Right lung (tissue), 10 donors: ENCODE measurements at places on chromosomes 7 and 10.

GRCh38 chr7:41573015-41573414 is 129.9 kb downstream of the INHBA start:
- no peak for DNase-seq

DNA sequence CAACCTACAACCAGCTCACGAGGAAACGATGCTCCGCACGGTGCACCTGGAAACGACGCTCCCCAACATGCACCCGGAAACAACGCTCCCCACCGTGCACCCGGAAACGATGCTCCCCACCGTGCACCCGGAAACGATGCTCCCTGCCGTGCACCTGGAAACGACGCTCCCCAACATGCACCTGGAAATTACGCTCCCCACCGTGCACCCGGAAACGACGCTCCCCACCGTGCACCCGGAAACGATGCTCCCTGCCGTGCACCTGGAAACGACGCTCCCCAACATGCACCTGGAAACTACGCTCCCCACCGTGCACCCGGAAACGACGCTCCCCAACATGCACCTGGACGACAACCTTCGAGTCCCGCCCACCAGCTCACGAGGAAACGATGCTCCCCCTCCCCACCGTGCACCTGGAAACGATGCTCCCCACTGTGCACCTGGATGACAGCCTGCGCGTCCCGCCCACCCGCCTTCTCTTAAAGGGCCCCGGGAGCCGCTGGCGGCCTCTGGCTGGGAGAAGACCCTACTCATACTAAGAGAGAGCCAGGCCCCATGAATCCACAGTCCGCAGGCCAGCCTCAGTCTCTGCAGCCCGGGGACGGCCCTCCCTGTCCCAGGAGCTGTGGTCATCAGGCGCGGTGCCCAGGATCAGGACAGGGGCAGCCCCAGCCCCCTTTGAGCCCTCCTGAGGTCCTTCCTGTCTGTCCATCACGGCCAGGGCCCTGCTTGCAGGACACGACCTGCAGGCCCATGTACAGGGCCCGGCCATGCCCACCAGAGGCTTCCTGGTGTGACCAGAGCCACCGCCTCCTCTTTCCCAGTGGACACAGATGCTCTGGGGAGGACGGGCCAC is 98.3 kb downstream of the PDGFA start:
- DNase-seq, result no peak

DNA sequence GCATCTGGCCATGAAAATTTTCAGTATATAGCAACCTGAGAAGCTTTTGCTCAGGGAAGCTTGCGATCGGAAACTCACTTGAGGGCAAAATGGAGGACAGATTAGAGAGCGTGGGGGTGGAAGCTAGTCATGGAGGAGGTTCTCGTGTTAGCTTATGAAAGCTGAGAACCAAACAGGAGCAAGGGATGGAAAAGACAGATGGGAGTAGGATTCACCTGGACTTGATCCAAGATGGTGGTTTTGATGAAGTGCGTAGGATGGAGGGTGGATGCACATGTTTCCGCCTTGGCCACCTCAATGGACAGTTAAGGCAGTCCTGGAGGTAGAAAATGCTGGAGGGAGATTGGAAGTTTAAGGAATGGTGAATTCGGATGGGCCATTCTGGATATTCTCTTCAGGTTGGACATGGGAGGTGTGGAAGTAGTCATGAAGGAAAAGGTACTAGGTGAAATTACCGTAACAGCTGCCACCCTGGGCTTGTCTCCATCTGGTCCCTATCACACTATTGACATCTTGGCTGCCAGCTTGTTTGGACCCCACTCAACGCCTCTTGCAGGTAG is 6.3 kb upstream of the C10orf95 start:
- no peak for DNase-seq

- no peak for DNase-seq
These were observed 129.4 kb upstream of the SAMD8 start for GRCh38 chr10:74981831-74982633.

GRCh38 chr7:90383861-90384260 is 19.4 kb upstream of the CLDN12 start:
- DNase-seq, result no peak

DNA sequence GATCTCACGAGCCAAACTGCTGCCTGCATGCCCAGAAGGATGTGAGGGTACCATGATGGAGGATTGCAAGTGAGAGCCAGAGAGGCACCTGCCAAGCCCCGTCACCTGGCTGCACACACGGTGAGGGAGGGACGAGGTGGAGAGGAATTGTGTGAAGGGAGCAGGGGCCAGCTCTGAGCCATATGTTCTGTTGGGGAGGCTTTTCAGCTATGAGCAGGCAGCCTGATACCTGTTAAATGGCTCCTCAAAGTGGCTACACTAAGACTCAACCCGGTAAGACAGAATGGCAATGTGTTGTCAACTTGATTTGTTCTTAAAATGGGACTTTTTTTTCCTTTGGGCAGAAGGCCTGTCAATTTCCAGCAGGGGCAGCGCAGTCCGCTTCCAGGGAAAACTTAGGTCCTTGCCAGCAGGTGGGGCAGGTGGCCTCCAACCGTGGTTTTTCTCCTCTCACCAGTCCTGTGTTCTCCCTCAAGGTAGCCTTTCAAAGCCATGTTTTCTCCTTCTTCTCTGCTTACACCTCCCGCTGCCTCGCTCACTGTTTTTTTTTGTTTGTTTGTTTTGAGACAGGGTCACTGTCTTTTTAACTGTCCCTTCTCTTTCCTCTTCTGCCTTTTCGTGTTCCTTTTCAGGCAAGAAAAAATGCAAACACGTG is 57.7 kb upstream of the ZNRF2 start:
- no peak for DNase-seq

- no peak for DNase-seq
These were observed 360.9 kb downstream of the NEBL start for GRCh38 chr10:20535897-20536881.

DNA sequence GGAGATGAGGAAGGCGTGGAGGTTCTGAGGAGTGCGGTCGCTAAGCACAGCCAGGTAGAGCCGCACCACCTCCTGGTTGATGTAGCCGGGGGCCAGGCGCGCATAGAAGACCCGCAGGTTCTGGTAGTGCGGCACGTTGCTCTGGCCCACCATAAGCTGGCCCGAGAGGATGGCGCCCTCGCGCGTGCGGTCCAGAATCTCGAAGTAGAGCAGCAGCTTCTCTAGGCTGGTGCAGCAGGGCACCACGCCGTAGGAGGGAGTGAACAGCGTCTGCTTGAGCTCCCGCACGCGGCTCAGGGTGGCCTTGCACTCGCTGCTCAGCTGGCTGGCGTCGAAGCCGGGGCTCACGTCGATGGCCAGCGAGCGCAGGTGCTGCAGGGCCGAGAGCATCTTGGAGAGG is 77.8 kb upstream of the TNRC18 start:
- no peak for DNase-seq

GRCh38 chr10:16756561-16757221 is 60.5 kb downstream of the RSU1 start:
- no peak for DNase-seq

DNA sequence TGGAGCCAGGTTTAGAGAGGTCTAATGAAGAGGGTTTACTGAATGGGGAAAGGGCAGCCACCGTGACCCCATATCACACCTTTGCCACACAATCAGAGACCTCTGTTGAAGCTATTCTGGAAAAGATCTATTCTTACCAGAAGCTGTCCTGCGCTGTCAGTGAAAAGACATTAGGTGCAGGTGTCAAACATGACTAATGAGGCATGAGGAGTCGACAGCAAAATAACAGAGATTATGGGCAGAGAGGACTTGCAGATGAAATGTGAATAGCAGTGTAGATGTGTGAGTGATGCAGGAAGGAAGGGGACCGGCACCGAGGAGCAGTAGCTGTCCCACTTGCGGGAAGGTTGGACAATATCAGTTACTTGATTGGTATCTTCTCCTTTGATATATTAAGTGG is 627.7 kb upstream of the GALNT17 start:
- DNase-seq, result no peak

- DNase-seq, result no peak
These were observed 97.2 kb upstream of the ELMO1 start for GRCh38 chr7:37545619-37546534.

DNA sequence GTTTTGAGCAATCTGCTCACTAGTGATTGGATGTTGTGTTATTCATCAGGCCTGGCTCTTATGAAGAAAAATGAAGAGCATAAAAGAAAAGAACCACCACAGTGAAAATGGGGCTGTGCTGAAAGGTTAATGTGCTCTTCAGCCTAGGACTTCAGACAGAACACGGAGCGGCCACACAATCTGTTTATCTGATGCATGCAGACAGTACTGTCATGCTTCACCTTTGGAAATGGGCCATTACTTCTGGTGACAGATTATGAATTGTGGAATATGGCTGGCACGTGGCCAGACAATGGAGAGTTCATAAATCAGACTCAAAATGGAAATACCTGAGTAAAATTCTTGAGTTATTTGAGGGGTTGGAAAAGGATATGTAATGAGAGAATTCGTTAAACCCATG is 86.0 kb upstream of the NOBOX start:
- DNase-seq, result no peak

DNA sequence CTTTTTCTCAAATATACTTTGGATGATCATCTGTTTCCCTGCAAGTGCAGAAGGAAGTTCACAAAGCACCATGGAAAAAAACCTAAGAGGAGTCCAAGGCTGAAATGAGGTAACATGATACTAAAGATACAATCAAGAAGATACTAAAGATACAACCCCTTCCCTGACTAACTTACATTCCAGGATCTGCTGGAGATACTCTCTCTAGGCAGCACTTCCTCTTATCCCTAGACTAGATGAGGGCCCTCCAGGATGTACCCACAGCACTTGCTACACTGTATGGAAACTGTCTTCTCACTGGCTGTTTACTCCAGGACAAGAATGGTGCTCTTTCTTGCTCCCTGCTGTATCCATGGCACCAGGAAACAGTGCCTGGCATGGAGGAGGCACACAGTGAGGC is 116.4 kb upstream of the NFE2L3 start:
- no peak for DNase-seq

GRCh38 chr10:130862626-130863025 is 448.9 kb downstream of the TCERG1L start:
- DNase-seq, result no peak

DNA sequence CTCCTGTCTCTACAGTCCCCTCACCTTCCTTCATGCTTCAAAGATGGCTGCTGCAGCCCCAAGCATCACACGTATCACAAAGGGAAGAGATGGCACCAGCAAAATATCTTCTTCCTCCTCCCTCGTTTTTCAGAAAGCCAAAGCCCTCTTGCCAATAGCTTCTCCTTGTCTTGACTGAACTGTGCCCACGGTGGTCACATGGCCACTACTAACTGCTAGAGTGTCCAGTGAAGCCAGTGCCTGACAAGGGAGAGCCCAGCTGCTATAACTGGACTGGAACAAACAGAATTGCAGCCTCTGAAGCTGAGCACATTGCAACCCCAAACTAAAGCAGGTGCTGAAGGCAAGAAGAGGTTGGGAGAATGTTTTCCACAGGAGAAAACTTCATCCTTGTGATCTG is 120.8 kb upstream of the RET start:
- no peak for DNase-seq

- no peak for DNase-seq
These were observed 166.3 kb downstream of the RNF133 start for GRCh38 chr7:122532406-122533269.

- no peak for DNase-seq
These were observed 109.5 kb upstream of the LAMB4 start for GRCh38 chr7:108239501-108240225.

- DNase-seq, result no peak
These were observed 2.7 kb downstream of the TRUB1 start for GRCh38 chr10:114940735-114941134.

GRCh38 chr7:64628721-64629120 is 37.2 kb upstream of the ZNF107 start:
- no peak for DNase-seq

- DNase-seq, result peak; percentile 16
These were observed 153.3 kb downstream of the POU6F2 start for GRCh38 chr7:39130857-39131526.

GRCh38 chr10:35336921-35337823 is 863 bp downstream of the CCNY start:
- DNase-seq, result no peak

- no peak for DNase-seq
These were observed 66.7 kb downstream of the CCDC3 start for GRCh38 chr10:12934777-12935176.

DNA sequence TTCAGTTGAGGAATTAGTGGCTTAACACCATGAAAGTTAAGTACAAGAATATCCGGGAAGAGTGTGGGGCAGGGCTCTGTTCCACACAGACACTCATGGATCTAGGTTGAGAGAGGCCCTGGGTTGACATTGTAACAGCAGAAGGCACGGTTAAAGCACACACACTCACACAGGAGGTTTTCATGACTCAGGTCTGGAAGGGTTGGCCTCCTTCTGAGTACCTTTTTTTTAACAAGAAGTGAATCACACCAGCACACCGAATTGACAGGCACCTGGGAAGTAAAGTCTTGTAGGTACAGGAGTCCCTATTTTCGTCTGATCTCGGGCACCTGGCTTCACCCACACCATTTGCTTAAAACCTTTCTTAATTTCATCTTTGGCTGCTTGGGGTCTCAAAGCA is 509.4 kb upstream of the ADARB2 start:
- no peak for DNase-seq

DNA sequence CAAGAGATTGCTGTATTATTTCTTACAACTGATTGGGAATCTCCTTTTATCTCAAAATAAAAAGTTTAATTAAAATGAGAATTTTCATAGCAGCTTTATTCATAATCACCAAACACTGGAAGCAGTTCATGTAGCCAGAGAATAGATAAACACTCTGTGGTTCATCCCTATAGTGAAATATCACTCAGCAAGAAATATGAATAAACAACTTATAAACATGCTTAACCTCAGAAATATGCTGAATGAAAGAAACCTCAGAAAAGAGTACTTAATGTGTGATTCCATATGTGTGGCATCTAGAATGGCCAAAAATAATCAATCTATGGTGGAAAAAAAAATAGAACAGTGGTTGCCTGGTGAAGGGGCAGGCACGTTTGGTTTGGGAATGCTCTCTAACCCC is 33.3 kb downstream of the MYO1G start:
- DNase-seq, result no peak

DNA sequence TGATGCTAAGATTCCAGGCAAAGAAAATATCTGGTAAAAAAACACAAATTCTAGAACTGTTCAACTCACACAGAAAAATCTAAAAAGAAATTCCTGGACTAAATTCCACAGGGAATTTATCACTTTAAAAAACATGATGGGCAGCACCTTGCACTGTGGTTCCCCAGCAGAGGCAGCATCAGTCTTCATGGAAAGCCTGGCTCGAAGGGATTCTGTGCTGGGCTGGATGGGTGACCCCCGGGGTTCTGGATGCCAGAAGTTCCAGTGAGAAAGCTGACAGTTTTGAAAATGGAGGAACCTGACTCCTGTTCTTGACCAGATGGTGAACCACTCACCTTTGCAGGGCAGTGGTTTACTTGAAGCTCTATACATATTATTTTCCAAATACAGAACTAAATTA is 52.0 kb downstream of the RAB11FIP2 start:
- no peak for DNase-seq

GRCh38 chr7:92506363-92506762 is 22.0 kb downstream of the PEX1 start:
- no peak for DNase-seq
